HS-5 (cell line): ENCODE measurements at places on chromosomes 7 and 10.

- DNase-seq: peak; percentile 86
These were observed 63.7 kb downstream of the ZNRF2 start for GRCh38 chr7:30348083-30348560.

GRCh38 chr10:100341953-100342626, 4.9 kb upstream of the SCD start:
- DNase-seq: no peak

- DNase-seq: no peak
These were observed 33.4 kb downstream of the STARD3NL start for GRCh38 chr7:38211486-38211885.

GRCh38 chr10:59148701-59149100, 27.7 kb upstream of the PHYHIPL start:
- no peak for DNase-seq

DNA sequence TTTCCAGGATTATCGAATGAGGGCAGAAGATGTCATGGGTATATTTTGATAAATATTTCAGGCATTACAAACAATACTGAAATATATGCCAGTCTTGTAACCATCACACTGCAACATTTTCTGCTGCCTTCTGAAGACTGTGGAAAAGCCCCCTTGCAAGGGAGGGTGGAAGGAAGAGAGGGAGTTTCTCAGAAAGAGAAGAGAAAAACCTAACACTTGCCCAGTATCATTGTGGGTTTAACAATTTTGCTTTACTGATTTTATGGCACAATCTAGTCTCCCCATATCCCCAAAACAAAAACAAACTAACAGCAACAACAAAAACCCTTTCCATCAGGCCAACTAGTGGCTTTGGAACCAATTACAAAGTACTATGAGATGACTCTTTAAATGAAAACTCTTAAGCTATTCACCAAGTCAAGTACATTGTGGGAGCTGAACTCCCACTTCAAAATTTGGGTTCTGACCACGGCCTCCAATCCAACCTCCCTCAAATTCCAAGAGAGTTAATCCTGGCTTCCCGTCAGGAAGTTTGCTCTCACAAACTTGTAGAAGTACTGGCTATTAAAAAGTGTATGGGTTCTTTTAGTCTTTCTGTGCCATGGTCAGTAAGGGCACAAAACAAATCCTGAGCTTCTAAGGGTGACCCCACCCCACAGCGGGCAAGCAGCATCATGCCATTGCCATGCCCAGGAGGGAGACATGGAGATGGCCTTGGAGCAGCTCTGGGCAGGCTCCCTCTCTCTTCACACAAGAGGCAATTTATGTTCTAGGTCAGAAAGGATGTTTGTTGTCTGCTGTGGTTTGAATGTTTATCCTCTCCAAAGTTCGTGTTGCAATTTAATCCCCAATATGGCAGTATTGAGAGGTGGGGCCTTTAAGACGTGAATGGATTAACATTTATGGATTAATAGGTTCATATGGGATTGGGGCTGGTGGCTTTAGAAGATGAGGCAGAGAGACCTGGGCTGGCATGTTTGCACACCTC, 96.3 kb downstream of the JAZF1 start:
- DNase-seq: no peak

DNA sequence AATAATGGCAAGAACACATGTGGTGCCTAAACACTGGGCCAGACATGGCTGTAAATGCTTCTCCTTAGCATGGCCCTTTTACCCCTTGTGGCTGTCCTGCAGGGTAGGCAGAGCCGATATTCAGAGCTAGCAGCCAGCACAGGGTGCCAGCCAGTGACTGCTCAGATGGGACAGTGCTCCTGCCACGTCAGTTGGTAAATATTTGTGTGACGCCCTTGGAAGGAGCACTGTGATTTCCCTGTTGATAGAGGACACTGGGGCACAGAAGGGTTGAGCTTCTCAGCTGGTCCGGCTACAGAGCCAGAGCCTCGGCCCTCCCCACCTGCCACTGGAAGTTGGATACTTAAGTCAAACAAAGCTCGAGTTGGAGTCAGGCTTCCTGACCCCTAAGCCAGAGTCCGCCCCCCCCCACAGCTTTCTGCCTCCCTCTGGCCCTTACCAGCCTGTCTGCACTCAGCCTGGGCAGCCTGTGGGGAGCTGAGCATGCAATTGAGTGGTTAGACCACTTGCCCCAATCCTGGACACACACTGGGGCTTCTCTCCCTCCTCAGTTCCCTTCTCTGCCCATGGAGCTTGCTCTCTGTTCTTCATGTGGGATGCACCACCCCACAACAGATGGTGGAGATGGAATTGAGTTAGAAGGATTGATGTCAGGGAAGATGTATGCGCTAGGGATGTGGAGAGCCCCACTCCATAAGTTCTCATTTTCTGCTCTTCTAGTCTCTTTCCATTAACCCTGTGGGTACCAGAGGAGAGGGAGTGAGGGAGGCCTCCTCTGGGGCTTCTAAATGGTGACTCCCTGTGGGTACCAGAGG, 350.8 kb downstream of the PLXNA4 start:
- no peak for DNase-seq

DNA sequence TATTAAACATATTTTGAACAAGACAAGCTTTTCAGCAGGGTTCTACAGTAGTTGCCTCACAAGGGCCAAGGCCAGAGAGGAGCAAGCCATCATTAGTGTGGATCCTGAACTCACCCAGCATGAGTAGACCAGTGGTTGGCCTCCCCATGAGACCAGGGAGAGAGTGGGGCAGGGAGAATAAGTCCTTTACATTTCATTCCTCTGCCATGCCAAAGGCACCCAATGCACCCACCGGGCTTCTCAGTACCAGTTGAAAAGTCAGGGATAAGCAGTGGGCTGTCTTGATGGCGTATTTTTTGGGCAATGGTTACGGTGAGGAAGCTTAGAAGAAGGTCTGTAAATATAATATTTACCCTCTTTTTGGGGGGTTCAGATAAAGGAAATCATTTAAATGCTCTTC, 16.6 kb downstream of the CRTAC1 start:
- no peak for DNase-seq

DNA sequence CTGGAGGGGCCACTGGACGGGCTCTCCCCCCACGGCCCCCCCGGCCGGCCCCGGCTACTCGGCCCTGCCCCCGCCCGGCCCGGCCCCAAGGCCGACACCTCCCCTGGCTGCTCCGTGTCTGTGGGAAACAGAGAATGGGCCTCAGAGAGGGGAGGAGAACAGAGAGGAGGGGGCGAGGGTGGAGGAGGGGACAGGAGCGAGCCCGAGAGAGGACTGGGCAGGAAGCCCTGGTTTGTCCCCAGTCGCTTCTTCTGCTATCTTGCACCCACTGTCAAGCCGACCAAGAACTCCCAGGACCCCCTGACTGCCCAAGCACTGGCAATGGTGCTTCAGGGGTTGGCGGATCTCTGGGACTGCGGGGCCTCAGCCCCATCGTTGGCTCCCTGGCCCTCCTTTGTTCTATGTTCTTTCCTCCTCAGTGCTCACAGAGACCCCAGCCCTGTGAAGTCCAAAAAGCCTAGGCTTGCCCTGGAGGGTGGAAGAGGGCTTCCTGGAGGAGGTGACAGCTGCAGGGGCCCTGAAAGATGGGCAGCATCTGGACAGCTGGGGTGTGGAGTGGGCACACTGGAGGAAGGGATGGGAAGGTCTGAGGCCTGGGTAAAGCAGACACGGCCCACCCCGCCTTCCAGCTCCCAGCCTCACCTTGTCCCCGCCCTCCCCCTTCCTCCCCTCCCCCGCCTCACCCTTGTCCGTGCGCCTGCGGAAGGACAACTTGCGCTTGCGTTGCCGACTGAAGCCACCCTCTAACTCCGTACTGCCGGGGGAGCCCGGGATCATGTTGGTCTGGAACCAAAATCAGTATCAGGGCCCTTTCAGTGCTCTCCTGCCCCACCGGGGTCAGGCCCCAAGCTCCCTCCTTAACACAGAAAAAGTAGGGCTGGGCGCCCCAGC, 30.1 kb downstream of the KCNH2 start:
- DNase-seq: no peak

DNA sequence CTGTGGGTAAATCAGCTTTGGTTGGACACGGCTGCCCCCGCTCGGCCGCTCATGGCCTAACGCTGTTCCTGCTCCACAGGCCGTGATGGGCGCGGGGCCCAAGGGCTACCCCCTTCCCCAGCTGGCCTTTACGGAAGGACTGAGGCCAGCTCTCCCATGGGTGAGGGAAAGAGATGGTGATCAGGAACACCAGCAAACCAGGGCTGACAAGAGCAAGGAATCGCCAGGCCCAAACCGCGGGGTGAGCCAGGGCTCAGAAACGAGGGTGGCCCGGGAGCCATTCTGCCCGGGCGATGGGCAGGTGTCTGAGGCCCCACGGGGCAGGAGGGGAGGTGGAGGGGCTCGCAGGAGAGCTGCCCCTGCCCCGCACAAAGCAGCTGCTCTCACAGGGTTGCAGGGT, 26.6 kb downstream of the GPER1 start:
- DNase-seq: no peak

DNA sequence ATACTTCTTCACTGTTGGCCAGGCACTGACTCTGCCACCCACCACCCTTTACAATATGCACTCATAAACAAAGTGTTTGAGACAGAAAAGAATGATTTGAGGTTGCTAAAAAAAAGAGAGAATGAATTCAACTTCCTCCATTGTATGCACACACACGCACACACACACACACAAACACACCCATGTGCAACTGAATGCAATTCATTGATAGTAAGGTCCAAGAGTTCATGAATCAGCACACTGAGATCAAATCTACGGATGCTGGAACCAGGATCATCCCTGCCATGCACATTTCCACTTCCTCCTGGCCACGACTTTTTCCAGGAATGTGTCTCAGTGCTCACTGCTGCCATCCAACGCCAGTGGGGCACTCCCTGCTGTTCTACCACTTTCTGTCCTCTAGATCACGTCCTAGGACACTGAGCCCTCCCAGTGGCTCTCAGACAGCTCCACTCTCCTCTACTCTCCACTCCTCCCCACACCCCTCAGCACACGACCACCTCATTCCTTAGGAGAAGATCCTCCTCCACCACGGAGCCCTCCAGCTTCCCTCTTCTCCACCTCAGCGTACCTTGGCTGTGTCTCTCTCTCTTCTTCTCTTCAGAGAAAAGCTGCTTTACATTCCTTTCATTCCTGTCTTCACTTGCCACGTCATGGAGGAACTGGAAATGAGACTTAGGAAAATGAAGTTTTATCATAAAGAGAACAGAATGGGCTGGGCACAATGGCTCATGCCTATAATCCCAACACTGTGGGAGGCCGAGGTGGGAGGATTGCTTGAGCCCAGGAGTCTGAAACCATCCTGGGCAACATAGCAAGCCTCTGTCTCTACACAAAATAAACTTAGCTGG, 12.0 kb upstream of the TMEM213 start:
- no peak for DNase-seq

GRCh38 chr7:66443946-66444345, 184.7 kb upstream of the KCTD7 start:
- DNase-seq: no peak

DNA sequence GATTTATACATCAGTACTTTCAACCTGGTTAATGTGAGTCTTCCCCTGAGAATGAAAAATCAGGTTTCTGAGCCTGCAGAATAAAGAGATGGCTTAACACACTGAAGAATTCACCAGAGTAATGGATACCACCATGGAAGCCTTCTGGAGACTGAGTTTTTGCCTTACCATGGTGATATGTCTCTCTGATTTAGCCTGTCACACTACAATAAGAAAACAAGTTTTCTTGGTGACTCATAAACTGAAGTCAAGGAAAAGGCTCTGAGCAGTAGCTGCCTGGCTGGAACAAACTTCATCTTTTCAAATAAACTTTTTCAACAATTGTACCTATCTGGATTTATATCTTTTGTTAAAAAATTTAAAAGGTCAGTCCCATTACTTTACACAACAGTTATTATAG, 229.0 kb downstream of the PRPF18 start:
- no peak for DNase-seq

- no peak for DNase-seq
These were observed 74.5 kb downstream of the DNAJC1 start for GRCh38 chr10:21929070-21929469.

- peak; percentile 34 for DNase-seq
These were observed 79.8 kb downstream of the EPDR1 start for GRCh38 chr7:38000272-38000671.

GRCh38 chr7:34837316-34837715, 179.3 kb downstream of the NPSR1 start:
- no peak for DNase-seq

GRCh38 chr10:23157691-23158369, 34.3 kb upstream of the PTF1A start:
- DNase-seq: no peak

DNA sequence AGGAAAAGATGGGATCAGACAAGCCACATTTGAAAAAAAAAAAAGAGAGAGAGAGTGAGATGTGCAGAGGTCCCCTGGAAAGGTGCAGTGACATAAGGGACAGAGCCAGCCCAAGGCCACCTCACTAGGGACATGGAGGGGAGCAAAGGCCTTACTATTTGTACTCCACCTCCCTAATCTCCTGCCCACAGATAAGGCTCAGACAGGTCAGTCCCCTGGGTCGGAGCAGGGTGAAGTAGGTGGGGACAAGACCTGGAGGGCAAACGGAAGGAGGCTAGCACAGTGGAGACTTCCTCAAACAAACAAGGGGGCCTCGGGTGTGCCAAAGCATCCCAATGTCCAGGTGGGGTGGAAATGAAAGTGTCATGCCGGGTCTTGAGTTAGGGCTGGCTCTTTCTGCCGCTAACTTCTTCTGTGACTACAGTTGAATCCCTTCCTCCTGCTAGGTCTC, 7.0 kb downstream of the PRF1 start:
- DNase-seq: no peak

DNA sequence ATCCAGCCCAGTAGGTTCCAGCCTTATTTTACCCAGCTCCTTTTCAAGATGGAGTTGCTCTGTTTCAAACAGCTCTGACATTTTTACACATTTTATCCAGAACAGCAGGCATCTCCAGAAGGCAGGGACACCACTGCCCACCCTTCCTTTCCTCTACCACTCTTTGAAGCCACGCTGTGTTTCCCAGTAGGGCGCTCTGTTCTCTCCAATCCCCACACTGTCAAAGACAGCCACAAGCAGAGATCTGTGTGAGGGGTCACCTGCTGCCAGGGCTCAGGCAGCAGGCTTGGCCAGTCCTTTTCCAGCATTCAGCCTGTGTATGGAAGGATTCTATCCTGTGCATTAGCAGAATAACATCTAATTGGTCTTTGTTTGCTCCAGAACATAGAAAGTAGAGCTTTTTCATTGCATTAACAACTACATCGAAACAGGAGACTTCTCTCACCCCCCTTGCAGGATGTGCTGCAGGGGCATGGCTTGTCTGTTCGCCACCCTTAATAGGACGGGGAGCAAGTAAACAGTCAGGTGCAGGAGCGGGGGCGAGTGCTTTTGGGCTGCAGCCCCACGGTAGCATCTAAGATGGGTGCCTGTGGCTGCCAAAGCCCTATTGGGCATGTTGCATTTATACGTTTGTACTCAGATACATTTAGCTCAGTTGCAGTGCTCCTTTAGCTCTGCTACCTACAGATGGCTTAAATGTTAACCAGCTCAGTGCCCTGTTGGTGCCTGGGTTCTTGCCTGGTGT, 326.1 kb downstream of the GALNT17 start:
- no peak for DNase-seq

DNA sequence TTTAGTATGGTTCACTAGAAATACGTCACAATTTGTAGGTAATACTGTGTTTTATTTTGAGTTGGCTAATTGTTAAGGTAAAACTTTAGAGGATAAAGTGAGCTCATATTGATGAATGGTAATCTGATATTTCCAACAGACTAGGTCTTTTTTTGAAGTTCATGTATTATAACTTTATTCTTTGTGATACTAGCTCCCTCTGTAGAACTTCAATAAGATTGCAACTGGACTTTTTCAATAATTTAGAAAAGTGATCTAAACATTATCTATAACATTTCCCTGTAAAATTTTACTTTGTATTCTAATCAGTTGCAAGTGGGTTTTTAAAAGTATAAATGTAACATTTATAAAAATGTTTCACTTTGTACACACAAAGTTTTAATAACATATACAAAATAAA, 83.5 kb downstream of the ADK start:
- no peak for DNase-seq

- no peak for DNase-seq
These were observed 57.8 kb downstream of the HHEX start for GRCh38 chr10:92747600-92747999.
